ENCODE measurements at places on chromosomes 5 and 9. TPM values are rescaled to one million over a fixed set of nuclear protein-coding genes. Genes with fewer than 3 reads are reported as not detected.

- DNase-seq = no peak
Measured at GRCh38 chr5:41083306-41083705, 12.2 kb upstream of the MROH2B start.

GRCh38 chr9:109730228-109730627 is 49.8 kb upstream of the PALM2AKAP2 start:
- DNase-seq = no peak

DNA sequence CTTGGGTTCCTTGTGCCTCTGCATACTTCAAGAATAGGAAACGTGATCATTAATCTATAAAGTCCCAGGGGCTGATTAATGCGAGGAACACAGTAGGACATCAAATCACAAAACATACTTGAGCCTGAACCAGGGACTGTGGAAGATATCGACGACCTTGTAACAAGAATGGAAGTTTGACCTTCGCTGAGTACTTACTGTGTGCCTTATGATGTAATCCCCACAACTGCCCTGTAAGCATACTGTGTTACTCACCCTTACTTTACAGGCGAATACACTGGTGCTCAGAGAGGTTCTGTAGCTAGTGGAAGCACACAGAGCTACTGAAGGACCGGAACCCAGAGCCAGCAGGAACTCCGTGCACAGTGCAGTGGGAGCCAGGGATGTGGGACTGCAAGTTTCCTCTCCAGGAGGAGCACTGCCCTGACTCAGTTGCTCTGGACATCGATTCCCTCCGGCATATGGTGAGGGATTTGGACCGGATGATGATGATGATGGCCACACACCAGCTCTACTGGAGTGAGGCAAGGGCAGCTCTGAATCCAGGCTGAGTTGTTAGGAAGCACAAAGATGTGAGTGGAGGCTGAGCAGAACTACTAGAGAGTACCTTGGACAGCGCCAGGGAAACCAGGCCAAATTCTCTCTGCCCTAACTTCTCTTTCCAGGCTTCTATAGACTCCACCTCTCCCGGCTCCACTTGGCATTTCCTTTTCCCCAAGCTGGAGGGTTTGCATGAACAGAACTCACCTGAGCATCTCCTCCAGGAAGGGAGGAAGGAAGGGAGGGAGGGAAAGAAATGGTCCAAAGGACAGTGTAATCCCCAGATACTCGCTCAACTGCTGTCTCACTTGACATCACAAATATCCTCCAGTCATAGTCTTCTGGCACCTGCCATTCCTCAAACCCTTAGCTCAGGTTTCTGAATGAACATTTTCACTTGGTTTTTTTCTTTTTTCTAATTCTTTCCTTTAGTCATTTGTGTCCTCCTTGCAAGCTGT is 1.5 kb upstream of the GABBR2 start:
- no peak for DNase-seq

- no peak for DNase-seq
Measured at GRCh38 chr5:57696825-57697570, 214.4 kb upstream of the ACTBL2 start.

DNA sequence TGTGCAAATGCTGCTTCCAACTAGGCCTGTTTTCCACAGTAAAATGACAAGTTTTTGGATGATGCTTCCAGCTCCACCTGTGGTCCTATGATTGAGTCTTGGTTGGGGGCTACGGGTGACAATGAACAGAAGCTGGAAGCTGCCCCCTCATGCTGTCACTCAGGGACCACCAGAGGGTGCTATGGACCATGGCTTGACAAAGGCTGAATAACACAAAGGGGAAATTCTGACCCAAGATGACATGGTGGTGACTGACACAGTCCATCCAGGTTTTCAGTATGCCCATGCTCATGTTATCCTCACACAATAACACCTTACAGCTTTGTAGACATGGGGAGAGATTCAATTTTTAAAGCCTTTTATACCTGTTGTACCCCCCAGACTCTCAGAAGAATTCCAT is 23.9 kb upstream of the SAP30L start:
- no peak for DNase-seq

DNA sequence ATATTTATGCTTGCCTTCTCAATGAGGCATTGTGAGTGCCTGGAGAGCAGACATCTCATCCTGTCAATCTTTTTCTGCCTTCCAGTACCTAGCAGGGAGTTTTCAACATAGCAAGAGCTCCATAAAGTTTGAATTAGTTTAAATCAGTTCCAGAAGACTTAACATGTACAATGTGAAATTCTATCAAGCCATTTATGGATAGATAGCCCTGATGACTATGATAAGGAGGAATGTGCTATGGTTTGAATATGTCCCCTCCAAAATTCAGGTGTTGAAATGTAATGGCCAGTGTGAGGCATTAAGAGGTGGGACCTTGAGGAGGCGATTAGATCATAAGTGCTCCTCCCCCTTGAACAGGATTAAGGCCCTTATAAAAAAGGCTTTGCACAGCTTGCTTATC is 306.9 kb upstream of the SMARCA2 start:
- DNase-seq = no peak

- no peak for DNase-seq
Measured at GRCh38 chr9:98240475-98240874, 15.0 kb downstream of the TBC1D2 start.

- peak; percentile 12 for DNase-seq
Measured at GRCh38 chr9:74770508-74771261, 117.0 kb downstream of the TRPM6 start.

DNA sequence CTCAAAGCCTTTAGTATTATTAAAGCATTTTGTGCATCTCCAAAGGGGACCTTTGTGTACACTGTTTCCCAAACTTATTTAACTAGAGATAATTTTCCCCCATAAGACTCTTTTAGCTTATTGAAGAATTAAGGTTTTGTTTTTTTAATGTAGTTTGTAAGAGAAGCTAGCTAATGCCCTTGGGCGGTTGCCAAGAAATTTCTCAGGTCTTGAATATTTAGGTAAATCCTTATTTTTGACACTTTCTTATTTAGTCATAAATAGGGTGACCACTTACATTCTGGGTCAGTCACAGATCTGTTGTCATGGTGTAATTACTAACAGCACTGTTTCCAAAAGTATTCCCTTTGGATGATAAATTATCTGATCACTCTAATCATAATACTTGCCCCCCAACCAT is 27.2 kb downstream of the TNFAIP8 start:
- no peak for DNase-seq

GRCh38 chr9:78368236-78368635 is 71.3 kb downstream of the PSAT1 start:
- DNase-seq = no peak

DNA sequence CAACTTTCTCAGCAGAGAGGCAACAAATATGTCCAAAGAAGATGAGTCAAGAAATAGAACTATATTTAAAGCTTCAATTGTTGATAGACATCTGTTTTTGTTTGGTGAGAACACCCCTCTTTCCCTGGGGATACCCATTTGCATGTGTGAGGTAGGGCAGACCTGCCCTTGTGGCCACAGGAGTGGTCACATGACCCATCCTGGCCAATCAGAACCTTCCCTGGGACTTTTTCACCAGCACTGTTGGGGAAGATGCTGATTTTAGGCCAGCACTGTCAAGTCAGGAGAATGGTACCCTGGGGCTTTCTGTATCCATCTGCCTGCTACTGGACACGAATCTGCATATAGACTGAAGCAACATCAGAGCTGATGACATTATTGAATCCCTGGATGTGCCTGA is 211.2 kb downstream of the CDK5RAP2 start:
- DNase-seq = no peak

GRCh38 chr9:128102861-128103588 is 24.5 kb downstream of the PTGES2 start:
- DNase-seq = no peak

DNA sequence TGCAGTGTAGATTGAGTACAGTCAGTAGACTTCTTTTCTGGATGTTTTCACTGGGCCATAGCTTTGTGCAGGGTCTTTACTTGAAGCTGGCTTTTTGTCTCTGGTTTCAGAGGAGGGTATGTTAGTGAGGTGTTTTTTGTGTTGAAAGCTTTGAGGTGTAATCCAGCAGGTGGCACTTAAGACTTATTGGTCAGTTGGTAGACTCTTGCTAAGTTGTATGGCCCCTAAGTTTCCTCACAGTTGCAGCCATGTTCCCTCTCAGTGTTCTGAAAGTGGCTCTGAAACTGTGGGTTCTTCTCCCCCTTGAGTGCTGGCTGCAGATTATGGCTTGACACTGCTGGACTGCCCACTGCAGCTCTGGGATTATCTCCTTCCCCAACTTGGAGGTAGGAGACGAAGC is 55.7 kb upstream of the SLC44A1 start:
- DNase-seq = no peak

DNA sequence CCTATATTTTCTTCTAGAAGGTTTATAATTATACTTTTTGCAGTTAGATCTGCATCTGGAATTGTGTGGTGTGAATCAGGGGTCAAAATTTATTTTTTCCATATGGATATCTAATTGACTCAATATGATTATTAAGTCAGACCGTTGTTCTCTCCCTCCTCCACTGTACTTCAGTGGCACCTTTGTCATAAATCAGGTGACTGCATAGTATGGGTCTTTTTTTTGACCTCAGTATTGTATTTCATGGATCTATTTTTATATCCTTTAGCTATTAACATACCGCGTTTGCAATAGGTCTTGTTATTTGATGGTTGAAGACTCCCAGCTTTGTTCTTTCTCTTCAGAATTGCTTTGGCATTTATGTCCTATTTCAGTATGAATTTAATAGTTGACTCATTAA is 107.4 kb downstream of the BOD1 start:
- DNase-seq = no peak

DNA sequence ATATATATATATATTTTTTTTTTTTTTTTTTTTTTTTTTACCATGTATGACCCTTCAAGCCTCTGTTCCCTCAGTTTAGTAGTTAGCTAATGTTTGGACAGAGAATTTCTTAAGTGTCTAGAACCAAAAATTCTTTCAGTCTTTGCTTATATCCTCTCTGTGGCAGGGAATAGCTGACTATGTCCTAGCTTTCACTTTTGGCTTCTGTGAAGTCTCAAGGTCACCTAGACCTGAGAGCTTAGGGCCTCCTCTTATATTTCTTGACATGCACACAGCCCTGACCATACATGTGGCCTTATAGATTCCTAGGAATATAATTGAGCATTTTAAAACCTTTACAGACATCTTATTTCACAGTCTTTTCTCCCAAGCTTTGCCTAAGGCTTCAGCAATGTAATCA is 930.8 kb upstream of the CDH9 start:
- no peak for DNase-seq

DNA sequence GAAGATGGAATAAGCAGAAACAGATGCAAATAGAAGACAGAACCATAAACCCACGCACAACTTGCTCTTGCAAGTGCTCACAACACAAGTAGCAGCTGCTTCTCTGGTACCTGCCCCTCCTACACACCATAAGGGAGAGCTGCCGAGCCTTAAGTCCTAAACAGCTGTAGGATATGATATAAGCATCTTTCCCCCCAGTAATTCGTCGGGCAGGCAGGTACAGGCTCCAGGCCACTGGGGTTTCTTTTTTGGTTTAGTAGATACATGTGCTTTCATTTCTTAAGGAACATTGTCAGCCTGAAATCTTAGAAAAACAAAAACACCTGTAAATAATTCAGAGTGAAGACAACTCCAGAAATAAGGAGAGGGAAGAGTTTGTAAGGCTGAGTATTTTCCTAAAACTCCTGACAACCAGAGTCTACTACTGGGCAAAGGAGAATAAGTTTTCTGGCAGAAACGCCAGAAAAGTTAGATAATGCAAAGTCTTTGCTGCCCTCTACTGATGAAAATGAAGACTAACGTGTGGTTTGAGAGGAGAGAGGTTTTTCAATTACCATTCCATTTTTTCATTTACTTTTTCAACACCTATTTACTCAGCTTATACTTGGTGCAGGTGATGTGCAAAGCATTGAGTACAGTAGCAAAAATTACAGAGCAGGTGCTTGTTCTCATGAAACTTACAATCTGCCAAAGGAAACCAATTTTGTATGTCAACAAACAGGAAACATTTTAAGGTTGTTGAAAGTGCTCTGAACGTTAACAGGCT is 20.1 kb upstream of the TCERG1 start:
- DNase-seq = no peak

DNA sequence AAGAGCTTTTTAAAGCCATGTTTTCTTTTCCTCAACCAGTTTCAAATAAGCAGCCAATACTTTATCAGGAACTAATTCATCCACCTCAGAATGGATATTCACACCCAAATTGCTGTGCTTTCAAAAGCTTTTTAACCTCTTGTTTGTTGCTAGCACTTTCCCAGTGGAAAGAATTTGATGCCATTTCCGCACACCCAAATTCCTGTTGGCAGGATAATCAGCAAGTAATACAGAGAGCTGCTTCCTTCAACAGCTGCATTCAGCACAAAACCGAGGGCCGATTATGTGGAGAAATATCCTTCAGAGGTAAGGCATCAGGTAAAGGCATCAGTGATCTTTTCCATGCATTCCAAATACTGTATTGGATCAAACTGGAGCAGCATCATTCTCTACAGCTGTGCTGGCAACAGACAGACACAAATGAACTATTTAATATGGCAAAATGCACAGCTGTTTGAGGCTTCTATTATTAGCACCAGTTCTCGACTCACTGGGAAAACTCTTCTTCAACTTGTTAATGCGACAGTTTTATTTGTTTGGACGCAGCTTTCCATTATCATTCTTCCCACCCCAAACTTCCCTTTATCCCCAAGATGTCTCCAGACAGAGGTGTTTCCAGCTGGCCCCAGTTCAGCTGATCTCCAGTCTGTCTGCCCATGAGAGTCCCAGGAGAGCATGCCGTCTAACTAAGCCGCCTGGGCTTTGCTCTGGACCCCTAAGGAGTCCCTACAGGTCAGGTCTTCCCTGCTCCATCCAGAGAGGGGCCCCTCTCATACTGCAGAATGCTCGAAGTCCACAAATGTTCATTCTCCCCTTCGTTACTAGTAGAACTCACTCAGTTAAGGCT is 22.2 kb upstream of the MGAT1 start:
- no peak for DNase-seq

Gene CDX1
- total RNA-seq = 0.31 TPM

Gene PKD2L2
- not detected for total RNA-seq

Gene SEC16A
- 76.1 TPM for total RNA-seq

Gene SAPCD2
- total RNA-seq = 15.1 TPM

Gene BTNL3
- not detected for total RNA-seq

Gene UBE2QL1
- 2.5 TPM for total RNA-seq

Gene SLC36A2
- not detected for total RNA-seq

Gene FCN2
- not detected for total RNA-seq

Gene TEX48
- total RNA-seq = not detected
